Hair follicular keratinocyte (primary cell): ENCODE measurements at places on chromosomes 16 and 17. TPM values are rescaled to one million over a fixed set of nuclear protein-coding genes. Genes with fewer than 3 reads are reported as not detected.

Gene MSI2
- total RNA-seq = 10.2 and 11.2 TPM in 2 replicates

Gene TBC1D3B
- 0.31 TPM in 1 of 2 replicates, not detected in the other for total RNA-seq

Gene MYH13
- not detected in 2 replicates for total RNA-seq

Gene METTL26
- total RNA-seq = 161 and 174 TPM in 2 replicates

Gene MEOX1
- total RNA-seq = not detected in 2 replicates

Gene ARL17A
- 4.6 and 5.7 TPM in 2 replicates for total RNA-seq

Gene GRAPL
- not detected in 2 replicates for total RNA-seq

Gene EVPLL
- 0.04 TPM in 1 of 2 replicates, not detected in the other for total RNA-seq

Gene RAD51D
- total RNA-seq = 5.9 and 15.5 TPM in 2 replicates

Gene CCR7
- total RNA-seq = not detected in 2 replicates

Gene FBXW10B
- 0.08 and 0.53 TPM in 2 replicates for total RNA-seq

Gene ADAP2
- 0.62 and 0.91 TPM in 2 replicates for total RNA-seq

Gene VWA3A
- not detected in 2 replicates for total RNA-seq

Gene GSG1L2
- total RNA-seq = not detected in 2 replicates

Gene KRT12
- not detected in 2 replicates for total RNA-seq

Gene ACSM3
- 0.65 and 2.6 TPM in 2 replicates for total RNA-seq

Gene ACSF3
- total RNA-seq = 22.5 and 36.7 TPM in 2 replicates
